AG04450 (cell line): ENCODE measurements at places on chromosomes 5 and 9. TPM values are rescaled to one million over a fixed set of nuclear protein-coding genes. Genes with fewer than 3 reads are reported as not detected.
A peak's percentile ranks its signal among the peaks of the same experiment; 100 is the strongest.

The MORN5 gene
- polyA plus RNA-seq = not detected in 2 replicates

The ZER1 gene
- 28.0 and 38.4 TPM in 2 replicates for polyA plus RNA-seq

The MRPL50 gene
- 12.0 and 15.0 TPM in 2 replicates for polyA plus RNA-seq

The NUP214 gene
- polyA plus RNA-seq = 7.9 and 12.4 TPM in 2 replicates

The CDKN2B gene
- 10.2 and 10.7 TPM in 2 replicates for polyA plus RNA-seq

The SLC6A18 gene
- not detected in 2 replicates for polyA plus RNA-seq

DNA sequence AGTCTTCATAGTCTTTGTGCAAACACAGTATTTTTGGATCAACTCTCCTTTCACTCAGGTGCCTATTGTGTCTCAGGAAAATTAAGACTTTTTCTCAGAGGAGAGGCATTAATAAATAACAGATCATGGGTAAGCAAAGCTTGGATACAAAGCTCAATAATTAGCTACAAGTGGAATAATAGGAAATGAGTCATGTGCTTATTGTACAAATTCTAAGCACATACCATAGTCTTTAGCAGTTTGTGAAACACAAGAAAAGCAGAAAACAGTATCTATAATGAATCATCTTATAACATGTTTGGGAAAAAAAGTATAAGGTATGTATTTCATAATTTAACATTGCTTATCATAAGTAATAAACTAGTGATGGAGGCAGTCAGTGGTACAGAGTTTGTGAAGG is 477.0 kb downstream of the CDH10 start:
- DNase-seq = no peak

- DNase-seq = no peak
These were observed 55.8 kb upstream of the ZFAND5 start for GRCh38 chr9:72420783-72421182.

DNA sequence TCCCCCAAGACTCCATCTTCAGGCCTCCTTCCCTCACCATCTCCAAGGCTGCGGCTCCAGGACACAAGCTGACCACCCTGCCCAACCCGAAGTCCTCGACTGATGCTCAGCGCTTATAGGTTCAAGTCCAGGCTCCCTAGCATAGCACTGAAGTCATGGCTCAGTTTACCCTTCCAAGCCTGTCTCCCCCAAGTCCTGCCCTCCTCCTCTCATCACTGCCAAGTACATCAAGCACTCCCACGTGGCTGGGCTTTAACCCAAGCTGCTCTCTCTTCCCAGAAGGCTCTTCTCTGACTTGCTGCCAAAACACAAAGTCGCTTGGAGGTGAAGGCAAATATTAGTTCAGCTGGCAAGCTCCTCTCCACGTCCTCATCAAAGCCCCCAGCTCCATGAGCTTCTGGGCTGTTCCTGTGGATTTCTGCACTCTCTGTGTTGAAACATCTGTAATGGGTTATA is 22.1 kb upstream of the MARCHF6 start:
- peak; percentile 65 for DNase-seq

DNA sequence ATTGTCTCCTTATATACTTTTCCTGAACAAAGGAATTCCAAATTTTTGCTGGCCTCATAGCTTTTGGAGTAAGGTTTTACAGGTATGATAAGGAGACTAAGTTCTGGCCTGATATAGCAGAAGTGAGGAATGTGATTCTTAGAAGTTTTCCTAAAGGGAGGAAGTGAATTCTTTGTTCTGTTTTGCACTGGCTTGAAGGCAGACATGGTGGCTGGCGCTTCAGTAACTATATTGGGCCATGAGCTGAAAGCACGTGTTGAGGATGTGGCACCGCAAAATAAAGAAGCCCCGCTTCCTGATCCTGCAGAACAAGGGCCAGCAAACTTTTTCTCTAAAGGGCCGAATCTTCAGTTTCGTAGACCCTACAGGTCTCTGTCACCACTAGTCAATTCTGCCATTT is 224.2 kb downstream of the SNX18 start:
- no peak for DNase-seq

DNA sequence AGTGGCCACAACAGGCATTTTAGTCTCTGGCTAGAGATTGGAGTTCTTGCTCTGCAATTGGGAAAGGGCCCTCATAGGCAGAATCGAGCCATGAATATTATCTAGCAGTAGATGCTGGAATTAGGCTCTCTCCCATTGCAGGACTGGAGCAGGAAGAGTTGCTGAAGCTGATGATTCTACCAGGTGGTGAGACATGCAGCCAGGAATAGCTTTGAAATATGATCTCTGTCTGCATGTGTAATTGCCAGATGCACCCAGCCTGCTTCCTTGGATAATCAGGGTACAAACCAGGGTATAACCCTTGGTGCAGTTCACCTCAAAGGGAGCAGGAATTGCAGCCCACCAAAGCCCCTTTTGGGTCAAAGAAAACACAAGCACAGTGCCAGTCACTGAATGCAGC is 211.4 kb upstream of the FTMT start:
- no peak for DNase-seq

DNA sequence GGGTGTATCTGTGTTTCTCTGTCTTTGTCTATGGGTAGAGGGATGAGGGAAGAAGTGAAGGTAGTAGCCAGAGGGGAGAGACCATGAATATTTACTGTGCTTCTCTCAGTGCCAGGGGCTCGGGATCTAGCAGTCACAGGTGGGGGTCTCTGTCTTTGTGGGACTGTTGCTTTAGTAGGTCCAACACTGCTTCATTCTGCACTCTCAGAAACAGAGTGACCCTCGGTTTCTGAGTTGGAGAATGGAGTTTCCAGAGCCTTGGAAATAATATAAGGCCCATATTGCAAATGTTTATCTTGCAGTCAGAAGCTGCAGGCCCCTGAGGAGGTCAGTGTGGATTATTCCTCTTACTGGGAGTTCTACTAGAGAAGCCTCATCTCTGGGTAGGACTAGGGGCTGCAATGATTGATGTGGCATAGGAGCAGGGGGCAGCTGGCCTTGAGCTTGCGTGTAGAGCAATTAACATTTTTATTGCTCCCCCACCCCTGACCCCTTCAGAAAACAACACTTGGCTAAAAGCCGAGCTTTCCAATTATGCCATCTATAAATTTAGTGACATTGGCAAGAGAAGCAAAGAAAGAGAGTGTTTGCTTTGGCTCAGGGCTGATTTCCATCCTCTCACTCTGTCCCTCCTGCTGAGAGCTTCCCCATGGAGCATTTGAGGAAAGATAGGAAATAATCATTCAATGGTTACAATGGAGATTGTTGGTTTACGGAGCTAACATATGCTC is 55.0 kb upstream of the TRPC7 start:
- no peak for DNase-seq

DNA sequence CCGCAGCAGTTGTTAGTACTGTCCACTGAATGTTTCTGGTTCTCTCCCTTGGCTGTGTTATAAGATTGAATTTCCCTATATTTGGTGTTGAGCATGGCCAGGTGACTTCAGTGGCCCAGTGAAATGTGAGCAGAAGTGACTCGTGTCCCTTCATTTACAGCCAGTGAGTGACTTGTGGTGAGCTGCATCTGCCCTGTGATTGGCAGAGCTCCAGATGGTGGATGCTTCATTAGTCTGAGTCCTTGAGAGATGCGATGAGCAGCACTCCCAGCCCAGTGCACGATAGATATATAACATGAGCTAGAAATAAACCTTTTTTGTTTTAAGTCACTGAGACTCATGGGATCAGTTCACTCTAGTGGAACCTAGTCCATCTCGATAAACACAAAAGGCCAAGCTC is 19.3 kb downstream of the PCSK5 start:
- no peak for DNase-seq

GRCh38 chr5:65062469-65063083 is 293.8 kb downstream of the CWC27 start:
- DNase-seq = peak; percentile 50

- peak; percentile 93 for DNase-seq
These were observed 175.9 kb downstream of the MAN2A1 start for GRCh38 chr5:109865637-109866036.
